GM03348 (cell line): ENCODE measurements at places on chromosomes 6 and 20.
A peak's percentile ranks its signal among the peaks of the same experiment; 100 is the strongest.

- DNase-seq = no peak
These were observed 125.5 kb downstream of the IPCEF1 start for GRCh38 chr6:154230910-154231595.

- no peak for DNase-seq
These were observed 368.0 kb downstream of the QKI start for GRCh38 chr6:163782436-163783003.

- no peak for DNase-seq
These were observed 76.3 kb downstream of the SLC22A23 start for GRCh38 chr6:3380344-3381232.

- no peak for DNase-seq
These were observed 51.7 kb downstream of the CPXM1 start for GRCh38 chr20:2748551-2749342.

- no peak for DNase-seq
These were observed 639.6 kb downstream of the EPHA7 start for GRCh38 chr6:92779746-92780145.

DNA sequence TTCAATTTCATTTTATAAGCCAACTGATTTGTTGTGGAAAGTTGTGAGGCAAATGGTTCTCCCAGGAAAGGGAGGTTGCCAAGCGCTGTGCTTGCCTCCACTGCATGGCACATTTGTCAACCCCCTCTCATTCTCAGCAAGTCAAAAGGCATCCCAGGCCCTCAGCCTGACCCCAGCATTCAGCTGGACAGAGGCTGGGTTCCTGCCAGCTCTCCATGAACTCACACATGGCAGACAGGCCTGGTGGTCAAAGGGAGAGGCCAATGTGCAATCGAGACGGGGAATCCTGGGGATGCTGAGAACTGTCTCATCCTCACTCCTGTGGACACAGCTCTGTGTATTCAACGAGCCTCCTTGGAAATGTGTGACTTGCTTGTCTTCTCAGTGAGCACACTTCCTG is 106.0 kb upstream of the CDH4 start:
- DNase-seq = no peak

DNA sequence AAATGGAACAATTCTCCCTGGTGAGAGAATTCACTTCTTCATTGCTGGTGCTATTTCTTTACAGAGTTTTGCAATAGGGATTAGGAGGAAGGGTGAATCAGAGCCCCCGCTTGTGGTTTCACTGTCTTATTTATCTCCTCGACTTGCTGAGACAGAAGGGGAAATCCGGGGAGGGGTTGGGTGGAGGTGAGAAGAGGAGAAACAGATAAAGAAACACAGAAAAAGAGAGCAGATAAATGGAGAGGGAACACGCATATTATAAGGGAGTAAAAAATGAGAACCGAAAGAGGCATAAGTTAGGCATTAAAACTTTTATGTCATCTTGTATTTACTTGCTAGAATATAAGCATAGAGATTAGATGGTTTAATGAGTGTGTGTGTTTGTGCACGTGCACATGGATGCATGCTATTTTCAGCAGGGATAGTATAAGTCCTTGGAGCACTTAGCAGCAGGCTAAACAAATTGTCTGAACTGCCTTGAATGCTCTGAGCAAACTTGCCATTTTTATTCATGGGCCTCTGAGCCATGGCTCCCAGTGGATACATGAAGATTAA is 105.0 kb downstream of the OLIG3 start:
- no peak for DNase-seq

DNA sequence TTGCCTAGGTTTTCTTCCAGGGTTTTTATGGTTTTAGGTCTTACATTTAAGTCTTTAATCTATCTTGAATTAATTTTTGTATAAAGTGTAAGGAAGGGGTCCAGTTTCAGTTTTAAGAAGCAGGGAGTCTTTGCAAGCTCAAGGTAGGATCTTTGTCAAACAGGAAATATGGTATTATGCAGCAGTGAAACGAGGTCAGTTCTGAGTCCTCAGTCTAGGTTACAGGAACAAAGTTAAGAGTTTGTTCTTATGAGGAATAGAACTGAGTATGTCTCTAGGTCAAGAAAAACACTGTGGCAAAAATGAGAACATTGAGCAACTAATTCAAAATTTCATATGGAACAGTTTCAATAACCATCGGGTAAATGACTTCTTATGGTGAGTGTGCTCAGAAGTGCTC is 63.6 kb downstream of the GCLC start:
- DNase-seq = no peak

DNA sequence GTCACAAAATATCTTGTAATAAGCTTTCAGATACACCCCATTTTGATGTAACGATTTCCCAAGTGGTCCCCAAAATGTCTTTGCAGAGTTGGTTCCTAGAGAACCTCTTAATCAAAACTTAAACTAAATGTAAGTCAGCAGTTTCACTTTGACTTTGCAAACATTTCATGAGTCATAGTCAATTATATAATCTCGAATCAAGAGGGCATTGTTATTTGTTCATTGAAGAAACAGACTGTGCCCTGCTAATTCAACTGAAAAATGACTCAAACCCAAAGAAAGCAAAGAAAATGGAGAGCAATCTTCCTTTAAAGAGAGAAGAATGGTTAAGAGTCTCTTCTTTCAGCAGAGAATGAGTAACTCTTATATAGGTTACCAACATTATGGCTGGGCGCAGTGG is 58.3 kb downstream of the IPCEF1 start:
- no peak for DNase-seq

- peak; percentile 7 for DNase-seq
These were observed 77.4 kb upstream of the TMEM170B start for GRCh38 chr6:11460001-11460668.

GRCh38 chr20:54688476-54688875 is 213.1 kb downstream of the DOK5 start:
- DNase-seq = no peak

GRCh38 chr6:18545726-18546125 is 158.6 kb downstream of the RNF144B start:
- DNase-seq = no peak

DNA sequence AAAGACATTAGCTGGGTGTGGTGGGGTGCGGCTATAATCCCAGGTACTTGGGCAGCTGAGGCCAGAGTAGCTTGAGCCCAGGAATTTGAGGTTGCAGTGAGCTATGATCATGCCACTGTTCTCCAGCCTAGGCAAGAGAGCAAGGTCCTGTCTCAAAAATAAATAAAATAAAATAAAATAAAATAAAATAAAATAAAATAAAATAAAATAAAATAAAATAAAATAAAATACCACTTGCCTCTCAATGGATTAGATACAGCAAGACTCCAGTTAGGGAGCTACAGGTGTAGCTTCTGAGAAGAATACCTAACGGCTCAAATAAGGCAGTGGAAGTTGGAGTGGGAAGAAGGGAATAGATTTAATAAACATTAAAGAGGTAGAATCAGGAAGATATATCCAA is 13.7 kb upstream of the PAK5 start:
- DNase-seq = no peak

GRCh38 chr6:137661601-137662000 is 167.4 kb upstream of the OLIG3 start:
- peak; percentile 36 for DNase-seq

DNA sequence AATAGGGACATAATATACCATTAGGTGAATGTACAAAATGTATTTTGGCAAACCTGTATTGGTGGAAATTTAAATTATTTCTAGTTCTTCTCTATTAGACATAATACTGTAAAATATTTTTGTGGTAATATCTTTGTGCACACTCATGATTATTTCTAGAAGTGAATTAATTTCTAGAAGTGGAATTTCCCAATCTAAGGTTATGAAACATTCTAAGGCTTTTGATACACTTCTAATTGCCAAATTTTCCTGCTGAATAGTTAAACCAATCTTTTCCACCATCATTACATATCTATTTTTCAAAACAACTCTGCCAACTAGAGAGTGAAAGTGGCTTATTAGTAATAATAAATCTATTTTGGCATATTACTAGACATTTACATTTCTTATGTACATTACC is 1.8 kb upstream of the CCND3 start:
- no peak for DNase-seq

GRCh38 chr20:20791664-20792568 is 79.5 kb upstream of the RALGAPA2 start:
- DNase-seq = no peak

DNA sequence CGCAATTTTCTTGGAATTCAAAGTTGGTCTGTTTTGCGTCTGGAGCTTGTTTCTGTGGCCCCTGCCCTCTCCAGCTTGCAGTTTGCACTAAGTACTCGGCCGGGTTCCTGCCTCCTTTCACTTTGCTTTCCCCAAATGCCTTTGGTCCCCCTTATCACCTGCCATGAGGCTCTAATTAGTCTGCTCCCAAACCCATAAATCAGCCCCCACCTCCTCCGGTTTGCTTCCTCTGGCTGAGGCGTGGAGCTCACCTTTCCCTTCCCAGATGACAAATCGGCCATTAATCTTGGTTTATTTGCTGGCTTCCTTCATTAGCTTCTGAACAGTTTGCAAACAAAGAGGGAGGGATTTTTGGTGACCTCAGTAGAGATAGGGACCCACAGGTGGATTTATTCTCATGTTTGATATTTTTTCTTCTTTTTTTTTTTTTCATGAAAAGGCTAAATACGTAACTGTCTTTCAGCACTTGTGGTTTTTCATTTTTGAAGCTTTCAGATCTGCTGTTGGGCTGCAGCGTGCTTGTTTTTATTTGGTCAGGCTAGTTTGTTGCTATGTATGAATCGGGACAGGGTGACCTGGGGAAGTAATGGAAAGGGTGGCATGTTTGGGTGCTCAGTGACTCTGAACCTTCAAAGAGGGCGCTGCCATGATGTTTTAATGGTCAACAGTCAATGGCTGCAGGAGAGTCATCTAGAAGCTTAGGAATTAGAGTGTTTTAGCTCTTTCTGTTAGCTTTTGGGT is 121.7 kb upstream of the JAG1 start:
- DNase-seq = no peak

GRCh38 chr6:71463061-71463460 is 174.4 kb downstream of the OGFRL1 start:
- no peak for DNase-seq

DNA sequence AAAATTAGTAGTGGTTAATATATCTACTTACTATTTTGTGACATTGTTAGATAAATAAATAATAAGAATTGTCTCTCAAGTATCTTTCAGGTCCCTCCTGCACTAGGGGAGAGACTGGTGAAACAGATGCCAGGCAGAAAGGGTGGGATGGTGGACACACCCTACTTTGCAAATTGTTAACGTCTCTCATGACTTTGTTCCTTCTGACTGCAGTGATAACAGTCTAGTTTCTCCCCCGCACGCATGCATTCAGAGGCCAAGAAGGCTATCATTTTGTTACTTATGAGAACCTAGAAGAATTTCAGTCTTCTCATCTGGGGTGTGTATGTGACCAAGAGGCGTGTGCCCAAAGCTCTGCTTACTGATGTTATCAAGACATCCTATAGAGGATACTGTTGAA is 152.3 kb downstream of the EDN1 start:
- DNase-seq = no peak

DNA sequence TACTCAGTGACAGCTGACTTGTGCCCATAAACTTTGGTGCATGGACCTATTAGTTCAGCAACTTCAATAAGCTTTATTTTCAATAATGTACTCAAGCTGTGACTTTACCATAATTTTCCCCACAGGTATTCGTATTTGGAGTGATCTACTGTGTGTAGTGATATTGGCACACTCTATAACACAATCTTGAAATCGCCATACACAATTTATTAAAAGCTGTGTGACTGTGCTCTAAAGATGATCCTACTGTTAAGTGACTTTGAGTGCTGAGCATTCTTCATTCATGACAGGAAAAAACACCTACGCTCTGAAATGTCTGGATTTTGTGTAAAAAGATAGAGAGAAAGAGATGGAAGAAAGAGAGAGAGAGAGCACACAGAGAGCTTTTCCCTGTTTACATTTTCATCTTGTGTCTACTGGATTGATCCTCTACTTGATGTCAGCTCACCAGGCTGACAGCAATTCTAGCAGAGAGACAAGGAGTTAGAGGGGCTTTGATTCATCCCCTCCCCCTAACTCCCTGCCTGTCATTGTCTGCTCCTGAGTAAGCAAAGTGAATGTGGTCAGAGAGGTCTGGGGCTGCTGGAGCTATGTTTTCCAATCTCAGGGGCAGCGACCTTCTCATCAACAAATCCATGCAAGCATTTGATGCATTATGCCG is 538.7 kb upstream of the POU3F2 start:
- no peak for DNase-seq

- no peak for DNase-seq
These were observed 32.2 kb upstream of the LAMP5 start for GRCh38 chr20:9482180-9482579.

GRCh38 chr6:38118791-38119365 is 299.4 kb downstream of the ZFAND3 start:
- DNase-seq = no peak

GRCh38 chr6:131366223-131366622 is 206.8 kb upstream of the ARG1 start:
- DNase-seq = no peak

- no peak for DNase-seq
These were observed 122.1 kb upstream of the PHACTR1 start for GRCh38 chr6:12594530-12594893.

GRCh38 chr20:55158446-55158845 is 683.1 kb downstream of the DOK5 start:
- no peak for DNase-seq

DNA sequence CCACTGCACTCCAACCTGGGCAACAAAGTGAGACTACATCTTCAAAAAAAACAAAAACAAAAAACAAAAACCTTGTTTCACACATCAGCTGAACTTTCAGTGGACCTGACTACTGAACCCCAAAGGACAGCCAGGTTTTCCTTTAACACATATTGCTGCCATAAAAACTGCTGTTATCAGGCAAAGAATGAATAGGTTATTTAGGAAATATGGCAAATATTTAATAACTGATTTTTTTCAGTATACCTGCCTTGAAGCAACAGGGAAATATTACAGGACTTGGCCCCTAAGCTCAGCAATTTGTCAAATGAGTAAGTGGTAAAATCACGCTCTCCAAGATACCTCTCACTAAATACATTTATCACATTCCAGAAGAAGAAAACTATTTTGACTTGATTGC is 34.0 kb downstream of the B4GALT5 start:
- no peak for DNase-seq

DNA sequence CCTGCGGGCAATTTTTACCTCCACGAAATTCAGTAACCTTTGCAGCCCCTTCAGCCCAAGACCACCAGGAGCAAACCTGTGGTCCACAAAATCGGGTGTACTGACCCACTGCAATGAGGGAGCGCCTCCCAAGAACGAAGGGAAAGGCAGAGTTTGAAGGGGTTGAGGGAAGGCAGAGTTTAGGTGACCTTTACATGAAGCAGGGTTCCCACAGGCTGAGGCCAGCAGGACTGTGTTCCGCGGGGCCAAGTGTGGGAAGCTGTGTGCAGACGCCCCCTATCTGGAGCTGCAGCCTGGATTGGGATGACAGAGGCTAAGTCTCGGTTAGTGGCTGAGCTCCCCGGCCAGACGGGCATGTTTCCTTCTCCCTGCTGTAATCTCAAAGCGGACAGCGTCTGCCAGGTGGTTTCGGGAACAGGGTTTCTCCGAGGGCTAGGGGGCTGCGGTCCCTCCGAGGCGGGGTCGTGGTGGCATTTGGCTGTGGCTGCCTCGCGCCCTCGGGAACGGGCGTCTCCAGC is 826 bp upstream of the PYGB start:
- DNase-seq = peak; percentile 69
